ENCODE measurements at places on chromosomes 3 and 15.

DNA sequence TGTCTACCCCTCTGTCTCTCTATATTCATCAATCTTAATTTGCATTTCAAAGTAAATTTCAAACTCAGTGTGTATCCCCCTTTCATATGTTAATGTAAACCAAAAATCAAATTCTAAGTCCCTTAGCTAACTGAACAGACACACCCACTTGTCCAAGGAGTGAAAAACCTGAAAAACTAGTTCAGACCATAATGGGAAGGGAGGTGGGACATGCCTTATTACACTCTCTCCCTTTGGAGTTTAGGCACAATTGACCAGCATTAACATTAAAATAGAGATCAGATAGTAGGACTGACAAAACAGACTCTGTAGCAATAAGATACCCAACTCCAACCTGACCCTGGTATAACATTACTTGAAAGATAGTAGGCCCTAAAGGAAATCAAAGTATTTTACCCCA, 247.7 kb upstream of the GADL1 start:
- no peak for DNase-seq

DNA sequence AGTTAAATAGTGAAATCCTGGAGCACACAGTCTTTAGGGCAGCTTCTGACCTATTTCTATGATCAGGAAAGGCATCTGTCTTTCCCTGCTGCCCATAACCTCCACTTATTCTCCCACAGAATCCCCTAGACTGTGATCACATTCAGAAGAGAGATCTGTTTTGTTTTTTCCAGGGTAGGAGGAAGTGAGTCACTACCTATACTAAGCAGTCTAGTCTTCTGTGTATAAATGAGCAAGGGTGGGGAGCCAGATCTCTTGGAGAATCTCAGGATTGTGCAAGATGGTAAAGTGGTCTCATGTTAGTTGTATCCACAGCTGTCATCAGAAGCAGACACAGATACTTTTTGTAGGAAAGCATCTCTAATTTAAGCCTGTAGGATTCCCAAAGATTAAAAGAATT, 11.8 kb upstream of the FBXO22 start:
- DNase-seq, result no peak

DNA sequence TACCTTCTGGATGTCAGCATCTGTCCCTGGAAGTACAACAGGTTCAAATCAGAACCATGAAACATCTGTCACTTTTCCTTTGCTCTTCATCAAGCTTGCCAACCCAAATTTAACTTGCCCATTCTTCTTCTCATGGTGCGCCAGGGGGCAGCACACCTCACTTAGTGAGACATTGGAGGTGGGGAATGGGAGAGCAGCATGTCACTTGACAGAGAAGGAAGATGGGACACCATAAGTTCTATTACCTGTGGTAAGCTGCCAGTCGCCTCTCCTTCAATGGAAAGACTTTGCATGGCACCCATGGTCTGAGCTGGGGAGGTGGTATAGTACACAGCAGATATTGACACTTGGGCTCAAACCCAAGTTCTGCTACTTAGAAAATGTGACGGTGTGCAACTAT, 2.9 kb downstream of the SCN5A start:
- DNase-seq, result peak; percentile 71

DNA sequence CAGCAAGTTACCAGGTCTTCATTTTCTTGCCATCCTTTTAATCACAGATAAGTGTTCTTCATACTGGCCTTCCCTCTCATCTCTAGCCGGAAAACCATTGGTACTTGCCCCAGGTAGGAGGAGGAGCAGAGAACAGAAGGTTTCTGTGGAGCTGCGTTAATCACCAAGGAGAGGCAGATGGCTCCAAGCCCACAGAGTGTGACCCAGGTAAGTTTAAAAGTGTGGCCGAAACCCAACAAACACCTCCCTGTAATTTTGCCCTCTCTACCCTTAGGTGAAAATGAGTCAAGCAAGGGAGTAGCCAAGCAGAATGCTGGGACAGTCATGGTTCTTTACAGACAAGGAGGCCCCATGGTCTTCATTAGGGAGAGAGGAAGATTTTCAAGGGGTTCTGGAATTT, 37.3 kb downstream of the NFKBIZ start:
- DNase-seq, result no peak

- DNase-seq, result no peak
Measured at GRCh38 chr3:193157051-193157450, 84.0 kb upstream of the PLAAT1 start.

GRCh38 chr15:70137967-70138366, 40.2 kb upstream of the TLE3 start:
- no peak for DNase-seq

GRCh38 chr15:101092156-101092866, 159.5 kb downstream of the CHSY1 start:
- DNase-seq, result no peak

- DNase-seq, result no peak
Measured at GRCh38 chr3:38725726-38726419, 76.4 kb upstream of the SCN5A start.

DNA sequence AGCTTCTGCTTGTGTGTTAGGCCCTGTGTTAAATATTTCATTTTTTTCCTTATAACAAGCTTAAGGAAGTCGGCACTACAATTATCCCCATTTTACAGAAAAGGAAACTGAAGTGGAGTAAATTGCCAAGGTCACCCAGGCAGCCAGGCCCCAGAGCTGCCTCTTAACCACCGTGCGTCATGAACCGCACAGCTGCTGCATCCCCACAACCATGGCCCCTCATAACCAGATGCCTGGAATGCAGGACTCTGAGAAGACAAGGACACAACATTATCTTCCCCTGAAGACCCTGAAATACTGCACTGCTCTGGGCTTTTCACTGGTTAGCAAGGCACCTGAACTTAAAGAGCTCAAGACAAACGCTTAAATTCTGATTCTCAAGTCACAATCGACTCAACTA, 14.6 kb downstream of the LRIG1 start:
- no peak for DNase-seq

DNA sequence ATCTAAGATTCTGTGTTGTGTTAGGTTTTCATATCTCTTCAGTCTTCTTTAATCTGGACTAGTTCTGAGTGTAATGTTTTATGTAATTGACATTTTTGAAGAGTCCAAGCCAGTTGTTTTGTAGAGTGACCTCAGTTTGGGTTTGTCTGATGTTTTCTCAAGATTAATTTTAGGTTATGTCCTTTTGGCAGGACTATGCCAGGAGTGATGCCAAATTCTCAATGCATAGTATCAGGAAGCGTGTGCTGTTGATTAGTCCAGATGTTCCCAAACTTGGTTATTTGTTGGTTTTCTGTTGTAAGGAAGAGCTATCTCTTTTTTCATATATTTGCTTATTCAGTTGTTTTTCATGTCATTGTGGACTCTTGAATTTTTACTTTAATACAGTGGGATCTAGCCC, 32.6 kb downstream of the NMD3 start:
- DNase-seq, result no peak

DNA sequence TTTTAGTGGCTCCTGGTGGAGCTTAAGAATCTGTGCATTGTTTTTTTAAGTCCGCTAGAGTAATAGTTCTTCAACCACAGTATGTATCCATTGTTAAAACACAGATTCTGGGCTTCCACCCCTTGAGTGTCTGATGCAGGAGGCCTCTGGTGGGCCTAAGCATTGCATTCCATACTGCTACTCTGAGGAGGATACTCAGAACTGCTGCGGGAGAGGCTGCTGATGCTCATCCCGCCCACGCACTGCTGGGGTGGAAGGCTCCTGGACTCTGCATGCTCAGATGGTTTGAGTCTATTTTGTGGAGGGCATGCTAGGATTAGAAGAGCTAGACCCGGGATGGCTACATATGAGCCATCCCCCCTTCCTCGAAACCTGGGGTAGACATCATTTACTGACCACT, 74.4 kb downstream of the THSD4 start:
- no peak for DNase-seq

GRCh38 chr15:63528138-63528659, 23.8 kb downstream of the USP3 start:
- DNase-seq, result no peak

- DNase-seq, result no peak
Measured at GRCh38 chr15:60529332-60529731, 50.4 kb upstream of the ICE2 start.

GRCh38 chr3:15755780-15756179, 42.0 kb downstream of the ANKRD28 start:
- DNase-seq, result no peak

GRCh38 chr3:110178965-110179364, 841.6 kb upstream of the DPPA4 start:
- no peak for DNase-seq

DNA sequence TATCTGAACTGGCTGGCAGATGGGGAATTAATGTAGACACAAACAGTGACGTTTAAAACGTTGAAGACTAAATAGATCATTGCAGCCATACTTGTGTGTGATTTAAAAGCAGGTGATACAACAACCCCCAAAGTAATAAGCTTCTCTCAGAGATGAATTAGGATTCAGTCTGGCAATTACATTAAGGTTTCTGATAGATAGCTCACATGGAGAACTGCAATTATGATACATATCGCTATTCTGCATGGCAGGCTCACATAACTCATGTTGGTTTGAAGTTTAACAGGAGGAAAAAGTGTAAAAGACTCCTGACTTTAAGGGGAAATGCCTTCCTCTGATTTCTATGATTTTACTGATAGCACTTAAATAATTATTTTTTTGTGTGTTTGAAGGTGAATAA, 196.9 kb downstream of the CLSTN2 start:
- no peak for DNase-seq

GRCh38 chr3:144586382-144586781, 614.8 kb downstream of the DIPK2A start:
- no peak for DNase-seq

DNA sequence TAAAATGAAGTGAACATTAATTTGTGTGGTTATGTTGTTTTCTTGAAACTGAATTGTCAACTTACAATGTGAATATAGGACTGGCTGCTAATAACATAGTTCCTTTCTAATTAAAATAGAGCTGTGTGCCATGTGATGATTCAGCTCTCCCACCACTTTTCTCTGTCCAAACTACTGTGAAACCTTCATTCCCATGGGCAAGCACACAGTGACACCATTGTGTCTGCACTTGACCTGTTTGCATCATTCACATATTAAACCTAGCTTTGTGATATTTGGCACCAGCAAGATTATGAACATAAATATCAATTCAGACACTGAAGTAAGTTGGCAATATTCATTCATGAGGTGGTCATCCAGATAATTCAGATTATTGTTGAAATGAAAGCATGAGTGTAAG, 78.8 kb upstream of the TCF12 start:
- no peak for DNase-seq

GRCh38 chr3:128210711-128211110, 57.4 kb downstream of the EEFSEC start:
- no peak for DNase-seq

DNA sequence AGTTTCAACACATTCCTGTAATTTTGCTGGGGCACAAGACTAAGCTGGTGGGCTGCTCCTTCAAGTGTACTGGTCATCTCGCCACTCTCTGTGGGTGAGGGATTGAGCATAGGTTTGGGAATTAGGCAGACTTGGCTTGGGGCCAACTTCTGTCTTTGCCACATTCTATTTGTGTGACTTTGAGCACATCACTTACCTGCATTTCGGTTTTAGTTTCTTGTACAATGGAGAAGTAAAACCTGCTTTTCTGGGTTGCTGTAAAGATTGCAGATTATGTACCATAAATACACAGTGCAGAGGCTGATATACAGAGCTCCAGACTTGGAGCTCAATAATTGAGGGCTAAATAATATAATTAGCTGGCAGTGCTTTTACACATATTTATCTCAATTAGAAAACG, 162.1 kb downstream of the C3orf38 start:
- no peak for DNase-seq

DNA sequence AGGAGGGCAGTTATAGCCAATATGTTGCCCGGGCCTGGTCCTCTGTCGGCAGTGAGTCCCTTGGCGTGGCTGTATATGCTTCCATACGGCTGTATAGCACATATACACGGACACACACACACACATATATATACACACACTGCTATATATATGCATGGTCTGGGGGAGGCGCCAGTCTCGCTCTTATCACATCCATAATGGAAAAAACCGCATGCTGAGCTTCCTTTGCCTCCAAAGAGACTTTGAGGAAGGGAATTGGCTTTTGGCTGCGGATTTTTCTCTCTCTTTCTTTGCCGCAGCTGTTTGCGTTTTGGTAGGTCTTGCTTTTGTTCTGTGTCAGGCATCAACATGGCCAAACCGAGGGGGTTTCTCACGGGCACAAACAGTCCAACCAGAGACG, 11.3 kb upstream of the TMEM115 start:
- no peak for DNase-seq

DNA sequence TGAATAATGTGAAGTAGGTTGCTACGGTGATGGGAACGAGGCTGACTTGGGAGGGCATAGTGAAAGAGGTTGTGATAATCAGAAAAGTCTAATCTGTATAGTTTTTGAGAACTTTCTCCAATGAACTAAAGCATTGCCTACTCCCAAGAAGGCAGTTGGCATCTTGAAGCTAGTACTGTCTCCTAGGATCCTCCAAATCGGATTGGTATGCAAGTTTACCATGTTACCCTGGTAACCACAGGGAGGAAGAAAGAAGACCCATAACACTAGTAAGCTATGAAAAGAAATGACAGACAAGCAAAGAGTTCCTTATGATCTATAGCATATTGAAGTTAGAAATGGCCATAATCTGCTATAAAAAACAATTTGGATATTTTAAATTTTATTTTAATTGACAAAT, 127.2 kb upstream of the SYNPR start:
- no peak for DNase-seq

DNA sequence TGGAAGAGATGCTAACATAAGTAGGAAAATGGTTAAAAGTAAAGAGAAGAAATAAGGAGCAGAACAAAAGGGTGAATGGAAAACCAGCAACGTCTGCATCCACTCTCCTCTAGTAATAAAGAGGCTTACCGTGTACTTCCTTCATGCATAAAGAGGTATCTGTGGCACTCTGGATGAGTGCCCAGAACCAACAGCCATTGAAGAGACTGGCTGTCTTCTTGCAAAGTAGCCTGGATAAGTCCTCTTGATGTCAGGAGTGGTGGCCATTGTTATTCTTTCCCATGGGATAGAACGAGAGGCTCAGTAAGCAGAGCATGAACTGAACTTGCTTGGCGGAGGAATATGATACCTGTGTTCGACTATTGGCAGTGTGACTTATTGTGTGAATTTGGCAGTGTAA, 186.2 kb upstream of the RASGRP1 start:
- no peak for DNase-seq

DNA sequence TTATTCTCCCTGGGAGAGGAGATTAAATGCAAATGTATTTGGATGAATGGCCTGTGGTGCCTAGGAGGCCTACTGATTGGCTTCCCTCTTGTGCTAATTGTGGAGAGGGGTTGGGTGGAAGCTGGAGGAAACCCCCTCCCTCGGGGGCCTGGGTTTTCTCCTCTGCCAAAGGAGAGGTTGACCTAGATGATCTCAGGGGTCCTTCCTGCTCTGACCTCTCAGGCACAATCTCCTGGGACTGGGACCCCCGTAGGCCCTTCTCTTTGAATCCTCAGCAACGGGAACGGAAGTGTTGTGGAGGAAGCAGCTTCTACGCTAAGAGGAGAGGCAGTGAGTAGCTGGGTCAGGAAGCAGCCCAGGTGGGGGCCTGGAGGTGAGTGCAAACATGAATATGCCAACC, 40.5 kb upstream of the MAGEF1 start:
- DNase-seq, result no peak

DNA sequence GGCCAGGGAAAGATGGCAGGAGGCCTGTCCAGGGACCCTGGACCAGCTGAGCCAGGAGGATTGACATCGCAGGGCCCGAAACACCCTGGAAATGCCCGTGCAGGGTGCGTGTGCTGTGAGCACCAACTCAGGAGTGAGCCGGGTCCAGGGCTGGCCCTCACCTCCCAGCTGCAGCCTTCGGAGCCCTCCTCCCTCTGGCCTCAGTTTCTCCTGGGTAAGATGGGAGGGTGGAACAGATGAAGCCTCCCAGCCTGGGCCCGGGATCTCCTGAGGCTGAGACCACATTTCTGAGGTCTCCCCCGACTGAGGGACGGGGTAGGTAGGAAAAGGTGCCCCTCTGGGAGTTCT, 5.3 kb upstream of the CALML4 start:
- no peak for DNase-seq

All from NAMALWA (cell line).